ENCODE measurements at places on chromosomes 1 and 21.
A peak's percentile ranks its signal among the peaks of the same experiment; 100 is the strongest.

GRCh38 chr21:39182484-39183271 lies 573 bp downstream of the PSMG1 start:
- no peak for DNase-seq

DNA sequence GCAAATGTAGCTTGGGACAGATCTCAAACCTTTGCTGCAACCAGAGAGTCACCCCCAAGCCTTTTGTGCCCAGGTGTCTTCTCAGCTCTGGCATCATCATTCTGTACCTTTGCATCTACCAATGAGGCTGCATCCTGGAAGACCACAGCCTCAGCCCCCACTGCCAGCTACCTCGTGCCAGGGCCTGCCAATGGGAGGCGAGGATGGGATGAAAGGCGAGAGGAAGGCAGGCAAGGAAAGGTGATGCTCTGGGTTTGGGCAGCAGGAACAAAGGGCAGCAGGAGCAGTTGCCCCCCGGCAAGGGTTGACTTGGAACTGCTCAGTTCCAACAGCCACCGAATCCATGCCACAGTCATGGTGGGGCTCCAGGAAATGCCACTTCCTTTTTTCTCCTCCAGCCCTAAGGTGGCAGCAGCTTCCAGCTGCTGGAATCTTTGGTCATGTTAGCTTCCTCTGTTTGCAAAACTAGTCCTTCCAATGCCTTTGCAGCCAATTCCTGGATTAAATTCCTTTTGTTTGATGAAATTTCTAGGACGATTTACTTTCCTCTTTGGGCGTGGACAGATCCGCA lies 651.6 kb downstream of the NPHP4 start:
- DNase-seq = no peak

- DNase-seq = no peak
These were observed 16.3 kb downstream of the ACBD6 start for GRCh38 chr1:180486092-180486491.

- no peak for DNase-seq
These were observed 10.3 kb downstream of the PLA2G4A start for GRCh38 chr1:186839041-186839400.

- no peak for DNase-seq
These were observed 132.3 kb downstream of the URB2 start for GRCh38 chr1:229758101-229759036.

DNA sequence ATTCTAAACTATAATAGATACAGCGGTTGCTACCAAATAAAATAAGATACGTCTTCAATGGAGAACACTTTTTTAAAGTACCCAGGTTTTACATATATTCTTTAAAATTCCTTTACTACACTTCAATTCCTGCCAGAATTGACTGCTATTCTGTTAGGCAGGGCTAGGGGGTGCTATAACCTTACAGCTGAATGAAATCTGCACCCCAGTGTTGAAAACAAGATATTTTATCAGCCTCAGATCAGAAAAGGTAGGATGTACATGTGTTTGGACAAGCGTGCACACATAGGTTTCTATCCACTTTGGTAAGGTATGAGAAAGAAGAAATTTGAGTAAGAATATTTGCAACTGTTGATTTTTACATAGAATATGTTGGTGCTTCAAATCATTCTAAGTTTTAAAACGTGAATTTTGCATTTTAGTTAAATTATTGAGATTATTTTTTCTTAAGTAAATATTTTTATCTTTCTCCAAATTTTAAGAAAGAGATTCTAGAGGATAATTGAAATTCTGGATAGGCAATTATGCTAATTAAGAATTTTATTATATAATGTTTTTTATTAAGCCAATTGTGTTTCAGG lies 490.8 kb upstream of the ADGRL4 start:
- no peak for DNase-seq

DNA sequence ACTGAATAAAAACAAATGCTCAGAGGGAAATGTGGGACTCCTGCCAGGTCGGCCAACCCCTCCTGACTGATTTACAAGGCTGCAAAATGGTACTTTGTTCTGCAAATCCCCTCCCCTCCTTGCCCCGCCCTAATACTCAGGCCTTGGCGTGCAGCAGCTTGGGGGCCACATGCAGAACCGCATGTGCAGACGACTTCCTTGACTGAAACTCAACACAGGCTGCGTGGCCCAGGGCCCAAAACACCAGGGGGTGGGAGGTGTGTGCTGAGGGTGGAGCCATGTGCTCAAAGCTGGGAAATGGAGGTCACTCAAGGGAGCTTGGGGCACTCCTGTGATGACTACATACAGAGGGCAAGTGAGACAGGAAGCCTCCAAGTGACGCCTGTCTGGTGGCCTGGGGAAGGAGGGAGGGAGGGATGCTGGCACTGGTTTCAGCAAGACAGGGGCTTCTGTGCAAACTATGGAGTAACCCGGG lies 87.2 kb downstream of the MRPL37 start:
- DNase-seq = peak; percentile 27

DNA sequence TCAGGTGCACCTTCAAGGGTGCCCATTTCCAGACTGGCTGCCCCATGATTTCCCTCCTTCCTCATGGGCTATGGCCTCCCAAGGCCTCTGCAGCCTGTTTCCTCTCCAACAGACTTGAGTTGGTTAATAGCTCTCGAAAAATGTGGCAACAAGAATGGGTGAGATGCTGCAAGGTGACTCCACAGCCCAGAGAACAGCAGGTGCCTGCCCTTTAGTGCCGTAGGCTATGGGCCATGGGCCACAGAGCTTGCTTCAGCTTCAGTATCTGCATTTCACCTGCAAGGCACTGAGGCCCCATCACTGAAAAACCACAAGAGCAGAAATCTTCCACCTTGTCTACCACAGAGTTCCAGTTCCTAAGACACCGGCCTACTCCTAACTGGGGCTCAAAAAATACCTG lies 122.0 kb downstream of the ETS2 start:
- DNase-seq = no peak

DNA sequence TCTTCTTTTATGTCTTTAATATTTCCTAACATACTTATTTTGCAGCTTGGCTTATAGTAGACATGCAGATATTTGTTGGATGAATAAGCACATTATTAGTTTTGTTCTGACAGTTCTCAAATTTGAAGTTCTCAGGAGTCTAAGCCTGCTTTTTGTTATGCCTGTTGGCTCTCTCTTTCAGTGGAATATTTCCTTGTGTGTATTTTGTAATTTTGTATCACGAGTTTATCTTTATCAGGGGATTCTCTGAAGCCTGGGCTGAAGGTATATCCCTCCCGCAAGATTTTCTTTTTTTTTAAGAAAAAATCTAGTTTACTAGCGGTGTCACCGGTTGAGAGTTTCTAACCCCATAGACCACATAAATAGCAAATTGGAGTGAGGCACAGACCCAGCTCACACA lies 105.9 kb downstream of the RGL1 start:
- no peak for DNase-seq

DNA sequence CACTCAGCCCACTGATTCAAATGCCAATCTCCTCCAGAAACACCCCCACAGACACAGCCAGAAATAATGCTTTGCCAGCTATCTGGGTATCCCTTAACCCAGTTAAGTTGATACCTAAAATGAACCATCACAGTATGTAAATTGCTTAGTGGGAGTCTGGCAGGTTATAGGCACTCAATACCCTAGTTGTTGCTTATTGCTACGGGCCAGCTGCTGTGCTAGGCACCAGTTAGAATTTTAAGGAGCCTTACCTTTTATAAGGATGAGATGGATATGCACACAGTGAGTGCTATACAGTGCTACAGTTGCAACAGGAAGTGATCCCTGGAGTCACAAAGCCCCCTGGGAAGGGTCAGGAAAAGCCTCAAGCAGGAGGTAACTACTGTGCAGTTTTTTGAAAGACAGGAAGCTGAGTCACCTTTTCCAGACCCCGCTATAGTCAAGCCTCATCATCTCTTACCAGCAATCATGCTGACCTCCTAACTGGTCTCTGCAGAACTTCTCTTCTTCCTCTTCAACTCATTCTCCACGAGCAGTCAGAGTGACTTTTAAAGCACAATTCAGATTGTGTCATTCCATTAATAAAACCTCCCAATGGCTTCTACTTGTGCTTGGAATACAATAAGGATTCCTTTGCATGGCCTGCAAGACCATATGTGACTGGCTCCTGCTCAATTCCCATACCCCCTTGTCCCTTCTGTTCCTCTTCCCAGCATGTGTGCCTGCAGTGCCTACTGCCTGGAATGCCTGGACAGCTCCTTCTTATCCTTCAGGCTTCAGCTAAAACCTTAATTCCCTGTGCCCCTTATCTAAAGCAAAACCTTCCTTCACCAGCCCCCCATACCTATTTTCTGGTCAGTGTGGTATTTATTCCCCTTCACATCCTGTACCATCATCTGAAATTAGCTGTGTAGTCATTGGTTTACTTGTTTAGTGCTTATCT lies 10.4 kb upstream of the TLR5 start:
- no peak for DNase-seq

DNA sequence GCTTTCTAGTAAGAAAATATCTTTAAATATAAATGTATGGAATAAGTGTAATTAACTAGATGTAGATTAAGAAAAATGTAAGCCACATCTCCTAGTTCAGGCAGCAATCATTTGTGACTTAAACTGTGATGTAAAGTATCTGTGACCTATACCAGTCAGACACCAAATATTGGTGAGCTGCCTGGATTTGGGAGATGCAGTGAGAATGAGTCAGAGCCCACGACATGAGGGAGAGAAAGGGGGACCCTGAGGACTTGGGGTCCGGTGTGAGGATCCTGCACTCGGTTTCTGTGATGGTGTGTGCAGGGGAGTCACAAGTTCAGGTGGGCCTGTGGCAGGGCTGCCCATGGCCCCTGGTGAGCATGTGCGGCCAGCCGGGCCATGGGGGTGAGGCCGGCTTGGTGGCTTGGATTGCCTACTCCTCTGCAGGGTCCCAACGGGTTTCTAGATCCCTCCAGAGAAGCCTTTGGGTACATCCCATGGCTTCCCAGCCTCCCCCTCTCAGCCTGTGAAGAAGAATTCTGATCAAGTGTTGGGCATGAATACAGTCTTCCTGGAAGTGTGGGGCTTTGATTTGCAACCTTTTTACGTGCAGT lies 19.0 kb upstream of the ABCG1 start:
- no peak for DNase-seq

DNA sequence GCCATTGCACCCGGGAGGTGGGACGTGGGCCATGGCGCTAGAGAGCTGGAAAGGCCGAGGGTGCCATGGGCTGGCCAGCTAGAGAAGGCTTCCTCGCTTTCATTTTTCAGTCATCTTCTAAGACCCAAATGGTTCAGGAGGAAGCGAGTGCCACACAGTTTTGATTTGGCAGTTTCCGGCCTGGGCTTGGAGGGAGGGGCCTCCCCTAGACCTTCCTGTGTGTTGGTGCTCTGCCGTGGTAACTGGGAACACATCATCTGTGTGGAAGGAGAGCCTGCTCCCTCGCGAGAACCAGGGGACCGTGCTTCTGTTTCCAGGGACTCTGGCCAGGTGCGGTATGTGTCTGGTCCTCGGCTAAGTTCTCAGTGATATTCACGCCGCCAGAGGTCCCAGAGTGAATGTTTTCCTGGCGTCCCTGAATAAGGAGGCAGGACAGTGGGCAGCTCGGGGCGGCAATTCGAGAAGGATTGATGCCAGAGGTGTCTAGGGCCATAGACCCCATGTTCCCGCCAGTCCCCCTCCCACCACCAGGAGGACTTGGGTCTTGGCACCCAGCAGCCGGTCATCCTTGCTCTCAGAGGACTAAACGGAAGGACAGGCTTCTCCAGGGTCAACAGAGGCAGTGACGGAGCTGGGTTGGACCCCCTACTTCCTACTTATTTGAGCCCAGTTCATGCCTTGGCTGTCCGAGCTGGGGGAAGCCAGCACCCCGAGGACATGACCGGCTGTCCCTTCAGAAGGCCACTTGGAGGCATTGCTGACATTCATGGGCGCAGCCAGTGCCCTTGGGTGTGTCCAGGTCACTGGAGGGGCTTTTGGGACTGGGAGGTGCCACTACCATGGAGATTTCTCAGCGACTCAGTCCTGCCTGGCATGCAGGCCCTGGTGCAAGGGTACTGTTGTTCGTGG lies 2.7 kb upstream of the NPHP4 start:
- DNase-seq = peak; percentile 47

GRCh38 chr1:206921772-206922265 lies at the start of gene FCMR:
FCMR (minus strand) TSS chr1:206921941; CDS start chr1:206921854, 87 bp downstream.
- DNase-seq = no peak

Measured in activated CD8-positive, alpha-beta memory T cell treated with anti-CD3 and anti-CD28 coated beads for 1 hour (primary cell).